ENCODE measurements at places on chromosomes 1 and 21.

DNA sequence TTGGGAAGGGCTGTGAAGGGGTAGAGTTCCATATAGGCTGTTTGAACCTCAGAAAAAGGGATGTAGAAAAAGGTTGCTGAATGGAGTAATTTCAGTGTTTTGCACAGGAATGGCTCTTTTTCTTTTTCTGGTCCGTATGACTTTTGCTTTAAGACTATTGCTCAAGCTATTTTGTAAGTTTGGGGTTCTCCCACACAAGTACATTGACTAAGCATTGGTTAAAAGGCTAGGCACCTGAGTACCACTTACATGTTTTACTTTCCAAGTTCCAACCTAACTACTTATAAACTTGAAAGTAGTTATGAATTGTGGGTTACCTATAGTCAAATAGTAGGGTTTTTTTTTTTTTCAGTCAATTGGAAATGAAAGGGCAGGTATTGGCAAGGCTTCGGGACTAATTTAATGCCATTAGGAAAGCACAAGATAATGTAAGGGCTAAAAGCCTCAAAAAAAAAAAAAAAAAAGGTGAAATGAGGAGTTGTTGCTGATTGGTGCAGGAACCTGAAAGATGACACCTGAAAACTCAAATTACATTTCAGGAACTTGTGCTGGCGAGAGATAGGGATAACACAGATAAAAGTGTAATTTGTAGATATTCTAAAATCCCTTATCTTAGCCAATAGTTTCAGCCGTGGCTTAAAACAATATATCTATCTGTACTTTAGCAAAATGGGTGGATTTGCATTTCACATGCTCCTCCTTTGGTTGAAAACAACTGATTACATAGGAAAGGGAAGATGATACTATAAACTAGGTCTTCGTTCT is 209.5 kb downstream of the RPS6KC1 start:
- DNase-seq = no peak

- DNase-seq = no peak
Measured at GRCh38 chr1:43388613-43389012, 987 bp downstream of the MED8 start.

GRCh38 chr1:213457733-213458132 is 406.7 kb downstream of the RPS6KC1 start:
- no peak for DNase-seq

- no peak for DNase-seq
Measured at GRCh38 chr1:228082918-228083870, 686 bp downstream of the ARF1 start.

- no peak for DNase-seq
Measured at GRCh38 chr21:35236090-35236489, 187.0 kb upstream of the RUNX1 start.
